Activated naive CD8-positive, alpha-beta T cell treated with anti-CD3 and anti-CD28 coated beads, Interleukin-2, amount 10 ng/mL, durations not matched to agents 7 days and 5 days (primary cell): ENCODE measurements at places on chromosomes 16 and 17. TPM values are rescaled to one million over a fixed set of nuclear protein-coding genes. Genes with fewer than 3 reads are reported as not detected.

The TCAP gene
- 3.2 TPM for total RNA-seq

The GDPD3 gene
- 14.3 TPM for total RNA-seq

The CRISPLD2 gene
- 0.31 TPM for total RNA-seq

The CD300LF gene
- total RNA-seq = 0.25 TPM

The SPNS2 gene
- 6.9 TPM for total RNA-seq

The ITGAD gene
- 0.28 TPM for total RNA-seq

The TMUB2 gene
- 38.3 TPM for total RNA-seq

The TPSD1 gene
- total RNA-seq = not detected

The CIITA gene
- 12.6 TPM for total RNA-seq

The MPP3 gene
- total RNA-seq = not detected

The KNOP1 gene
- 17.9 TPM for total RNA-seq

The CDH1 gene
- total RNA-seq = 0.51 TPM

The CES3 gene
- total RNA-seq = 8.3 TPM
